CD4-positive, alpha-beta T cell treated with Interleukin-12 subunit alpha and Interleukin-12 subunit beta, for 1 hour (primary cell): ENCODE measurements at places on chromosomes 5 and 9.
A peak's percentile ranks its signal among the peaks of the same experiment; 100 is the strongest.

DNA sequence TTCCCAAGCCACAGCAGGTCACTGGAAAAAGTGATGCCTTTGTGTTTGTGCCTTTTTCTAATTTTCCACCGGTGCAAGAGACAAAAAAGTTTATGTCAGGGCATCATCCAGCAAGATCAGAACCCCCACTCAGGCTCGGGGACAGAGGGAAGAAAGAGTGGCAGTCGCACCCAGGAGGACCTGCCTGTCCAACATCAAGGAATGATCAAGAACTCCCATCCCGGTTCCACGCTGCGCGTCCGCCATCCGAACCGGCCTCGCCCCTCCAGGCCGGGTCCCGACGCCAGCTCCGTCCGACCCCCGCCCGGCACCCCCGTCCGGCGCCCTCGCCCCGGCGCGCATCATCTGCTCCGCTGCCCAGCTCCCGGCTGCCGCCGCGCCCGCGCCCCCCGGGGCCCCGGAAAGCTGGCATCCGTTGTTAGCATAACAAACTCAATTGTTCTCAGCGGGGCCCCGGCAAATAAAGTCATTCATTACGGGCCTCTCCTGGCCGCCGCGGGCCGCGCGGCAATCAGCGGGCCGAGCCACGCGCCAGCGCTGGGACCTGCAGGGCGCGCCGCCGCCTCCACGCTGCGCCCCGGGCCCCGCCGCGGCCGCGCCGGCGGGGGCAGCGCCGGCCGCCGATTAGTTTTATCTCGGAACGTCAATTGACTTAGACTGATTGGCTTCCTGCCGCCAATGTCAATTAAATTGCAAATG is 48.1 kb downstream of the PAX5 start:
- no peak for DNase-seq

DNA sequence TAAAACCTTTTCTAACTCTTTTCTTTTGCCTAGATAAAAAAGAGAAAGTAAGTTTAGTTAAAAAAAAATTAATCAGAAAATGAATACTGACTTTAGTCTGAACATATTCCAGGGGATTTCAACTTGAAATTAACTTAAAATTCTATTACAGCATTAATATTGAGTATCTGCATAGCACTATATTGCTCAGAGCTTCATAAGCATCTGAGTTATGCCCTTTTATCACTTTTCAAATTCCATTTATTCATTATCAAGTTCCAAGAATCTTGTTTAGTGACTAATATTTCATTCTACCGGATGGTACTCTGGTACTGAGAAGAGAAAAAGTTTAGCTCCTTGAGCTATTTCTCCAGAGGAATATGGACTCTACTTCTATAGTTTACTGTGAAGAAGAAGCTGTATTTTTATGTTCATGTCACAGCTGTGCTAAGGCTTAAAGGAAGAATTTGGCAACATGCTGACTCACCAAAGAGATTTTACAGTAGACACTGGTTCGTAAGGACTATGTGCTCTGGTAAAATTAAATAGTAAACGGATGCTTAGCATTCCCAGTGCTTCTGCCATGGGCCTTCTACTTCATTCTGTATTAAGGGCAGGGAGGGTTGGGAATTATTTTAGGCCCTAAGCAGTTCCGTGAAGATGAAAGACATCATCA is 285.2 kb upstream of the SEMA6A start:
- no peak for DNase-seq

DNA sequence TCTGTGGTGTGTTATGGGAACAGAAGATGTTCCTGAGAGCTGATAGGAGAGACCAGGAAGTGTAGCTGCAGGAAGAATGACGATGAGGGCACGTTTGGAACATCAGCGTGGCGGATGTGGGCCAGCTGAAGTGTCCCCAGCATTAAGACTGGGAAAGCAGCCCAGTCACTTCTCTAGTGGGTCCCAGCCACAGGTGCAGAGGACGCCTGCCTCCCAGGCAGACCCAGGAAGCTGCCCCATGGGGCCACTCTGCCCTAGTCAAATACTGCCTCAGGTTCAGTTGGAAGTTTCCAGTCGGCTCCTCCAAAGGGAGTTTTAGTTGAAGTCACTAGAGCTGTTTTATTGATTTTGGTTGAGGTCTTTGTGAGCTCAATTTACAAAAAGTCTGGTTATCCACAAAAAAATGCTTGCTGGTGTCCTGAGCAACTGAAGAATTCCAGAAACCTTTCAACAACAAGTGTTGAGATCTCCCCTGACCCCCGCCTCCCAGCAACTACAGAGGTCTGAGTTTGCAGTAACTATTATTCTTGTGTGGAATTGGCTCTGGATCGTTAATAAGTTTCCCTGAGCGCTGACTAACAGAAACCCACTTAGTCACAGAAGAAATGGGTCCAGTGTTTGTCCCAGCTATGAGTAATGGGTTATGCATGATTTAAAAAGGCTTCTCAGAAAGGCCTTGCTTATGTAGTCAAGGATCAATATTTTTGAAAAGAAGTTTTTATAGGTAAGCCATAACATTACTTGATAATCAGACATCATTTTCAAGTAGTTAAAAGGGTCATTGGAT is 294.1 kb downstream of the FANCC start:
- no peak for DNase-seq

GRCh38 chr9:93079371-93079770 is 16.6 kb upstream of the CARD19 start:
- no peak for DNase-seq

GRCh38 chr5:43592363-43592762 is 10.6 kb upstream of the NNT start:
- no peak for DNase-seq

DNA sequence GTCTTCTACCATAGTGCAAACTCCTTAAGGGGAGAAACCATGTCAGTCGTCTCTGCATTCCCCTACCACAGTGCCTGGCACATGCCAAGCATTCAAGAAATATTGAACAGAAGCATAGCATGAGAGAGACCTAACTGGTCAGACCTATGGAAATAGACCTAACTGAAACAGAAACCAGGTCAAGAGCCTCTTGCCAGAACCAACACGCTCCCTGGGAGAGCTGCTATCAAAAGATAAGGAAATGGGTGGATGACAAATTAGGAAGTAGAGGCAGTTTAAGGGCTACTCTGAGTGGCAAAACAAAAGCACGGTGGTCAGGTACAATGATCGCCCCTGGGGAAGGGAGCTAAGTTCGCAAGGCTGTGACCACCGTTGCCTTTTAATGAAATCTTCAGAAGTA is 66.0 kb upstream of the SMIM15 start:
- DNase-seq = no peak

DNA sequence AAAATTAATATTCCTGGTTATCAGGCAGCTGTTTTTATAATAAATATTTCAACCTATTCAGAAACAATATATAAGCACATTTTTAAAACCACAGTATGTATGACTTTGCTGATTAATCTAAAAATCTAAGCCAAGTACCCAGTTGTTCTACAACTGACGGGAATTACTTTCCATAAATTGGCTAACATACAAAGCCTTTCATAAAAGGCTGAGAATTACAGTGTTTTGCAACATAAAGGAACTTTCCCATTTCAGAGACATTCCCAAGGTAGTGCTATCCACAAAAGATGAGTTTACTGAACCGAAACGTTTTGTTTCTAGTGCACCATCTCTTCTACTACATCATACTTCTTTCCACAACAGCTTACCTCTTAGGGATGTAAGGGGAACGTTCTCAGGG is 7.2 kb downstream of the RNF145 start:
- no peak for DNase-seq

GRCh38 chr9:133848471-133849109 is 110.4 kb upstream of the SARDH start:
- no peak for DNase-seq

GRCh38 chr5:164958688-164959087 is 1453.3 kb downstream of the MAT2B start:
- DNase-seq = no peak

DNA sequence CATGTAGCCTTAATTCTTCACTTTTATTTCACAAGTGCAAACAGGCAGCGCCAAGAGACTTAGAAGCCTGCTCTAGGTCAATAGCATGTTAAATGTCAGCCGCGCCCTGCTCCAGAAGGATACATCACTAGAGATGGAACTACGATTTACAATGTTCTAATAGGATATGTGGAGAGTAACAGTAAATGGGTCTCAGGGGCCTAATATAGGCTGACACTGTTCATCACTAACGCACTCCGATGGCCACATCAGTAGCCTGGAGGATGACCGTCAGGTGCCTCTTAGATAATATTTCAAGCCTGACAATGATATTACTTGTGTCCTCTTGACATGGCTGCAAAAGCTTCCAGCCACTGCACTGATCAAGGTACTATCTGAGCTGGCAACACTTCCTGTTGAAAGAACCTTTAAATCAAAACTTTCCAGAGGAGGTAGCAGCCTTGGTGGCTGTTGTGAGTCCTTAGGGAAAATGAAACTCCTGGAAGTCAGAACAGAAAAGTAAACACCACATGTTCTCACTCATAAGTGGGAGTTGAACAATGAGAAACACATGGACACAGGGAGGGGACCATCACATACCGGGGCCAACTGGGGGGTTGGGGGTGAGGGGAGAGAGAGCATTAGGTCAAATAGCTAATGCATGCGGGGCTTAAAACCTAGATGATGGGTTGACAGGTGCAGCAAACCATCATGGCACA is 35.0 kb downstream of the PTTG1 start:
- DNase-seq = no peak

DNA sequence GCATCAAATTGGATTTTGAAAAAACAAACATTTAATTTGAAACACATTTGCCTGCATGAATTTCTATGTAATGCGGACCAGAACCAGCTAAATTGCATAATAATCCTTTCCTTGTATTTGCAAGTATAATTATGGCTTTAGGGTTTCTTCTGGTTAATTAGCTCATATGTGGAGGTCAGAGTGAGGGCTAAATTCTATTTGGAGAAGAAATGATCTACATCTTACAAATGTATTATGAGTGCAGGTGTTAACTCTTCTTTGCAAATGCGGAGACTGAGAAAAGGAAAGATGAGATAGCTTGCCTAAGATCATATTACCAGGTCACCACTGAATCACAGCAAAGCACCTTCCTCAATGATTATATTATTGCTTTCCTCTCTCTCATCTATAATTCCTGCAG is 194.7 kb downstream of the CDH9 start:
- DNase-seq = no peak

DNA sequence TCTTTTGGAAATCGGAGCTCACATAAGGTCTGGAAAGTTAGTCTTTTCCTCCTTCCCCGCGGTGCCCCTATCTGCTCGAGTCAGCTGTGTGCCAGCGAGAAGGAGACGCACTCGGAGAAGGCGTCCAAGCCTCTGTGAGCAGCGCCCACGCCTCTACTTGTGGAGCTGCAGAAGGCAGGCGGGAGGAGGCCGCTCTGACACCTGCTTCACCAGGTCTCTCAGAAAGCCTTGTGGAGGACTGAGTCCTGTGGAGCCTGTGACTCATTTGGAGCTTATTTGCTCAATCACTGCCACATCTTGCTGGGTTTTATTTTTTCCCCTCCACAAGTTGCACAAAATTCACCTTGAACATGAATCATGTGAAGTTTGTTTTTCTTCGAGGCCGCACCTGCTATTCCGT is 117.5 kb downstream of the IRX2 start:
- DNase-seq = no peak

- no peak for DNase-seq
These were observed 190.4 kb upstream of the GAS1 start for GRCh38 chr9:87137718-87138117.

- no peak for DNase-seq
These were observed 2.9 kb upstream of the C7 start for GRCh38 chr5:40906351-40906751.

DNA sequence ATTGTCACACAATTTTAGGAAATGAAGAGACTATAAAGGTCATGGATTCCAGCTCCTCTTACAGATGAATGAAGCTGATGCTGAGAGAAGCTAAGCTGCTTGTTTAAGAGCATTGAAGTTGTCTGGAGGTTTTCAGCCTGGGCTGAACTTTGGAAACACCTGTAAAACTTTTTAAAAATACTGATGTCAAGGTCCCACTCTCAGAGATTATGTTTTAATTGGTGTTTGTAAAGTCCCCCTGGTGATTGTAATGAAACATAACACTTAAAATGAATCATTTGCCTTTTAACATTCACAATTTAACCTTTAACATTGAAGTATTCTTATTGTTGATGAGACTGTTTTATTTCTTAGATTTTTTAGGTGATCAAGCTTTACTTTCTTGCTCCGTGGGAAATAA is 16.4 kb downstream of the RAD23B start:
- DNase-seq = peak; percentile 13

DNA sequence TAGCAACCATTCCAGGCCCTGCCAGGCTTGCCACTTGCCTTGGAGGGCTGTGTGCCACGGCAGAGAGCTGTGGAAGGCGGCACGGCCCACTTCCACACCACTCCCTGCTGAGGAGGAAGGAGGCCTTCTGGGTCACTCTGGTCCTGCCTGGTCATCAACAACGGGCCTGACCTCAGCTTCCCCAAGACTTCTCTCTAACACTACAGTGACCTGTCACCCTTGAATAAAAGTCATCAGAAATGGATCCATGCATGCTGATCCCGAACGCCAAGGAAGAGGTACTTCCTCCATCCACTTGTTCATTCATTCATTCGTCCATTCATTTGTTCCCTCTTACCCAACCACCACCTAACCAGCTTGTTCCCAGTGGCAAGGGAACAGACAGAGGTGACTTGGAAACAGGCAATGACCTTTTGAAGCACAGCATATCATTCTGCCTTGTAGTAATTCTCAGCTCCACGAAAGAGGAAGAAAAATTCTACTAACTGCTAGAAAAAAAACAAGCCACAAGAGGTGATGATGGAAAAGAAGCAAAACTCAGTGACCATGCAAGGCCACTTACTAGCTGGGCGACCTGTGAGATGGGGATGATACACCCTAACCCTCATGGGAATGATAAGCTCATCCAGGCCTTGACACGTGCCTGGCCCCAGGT is 58.6 kb downstream of the STK10 start:
- no peak for DNase-seq

DNA sequence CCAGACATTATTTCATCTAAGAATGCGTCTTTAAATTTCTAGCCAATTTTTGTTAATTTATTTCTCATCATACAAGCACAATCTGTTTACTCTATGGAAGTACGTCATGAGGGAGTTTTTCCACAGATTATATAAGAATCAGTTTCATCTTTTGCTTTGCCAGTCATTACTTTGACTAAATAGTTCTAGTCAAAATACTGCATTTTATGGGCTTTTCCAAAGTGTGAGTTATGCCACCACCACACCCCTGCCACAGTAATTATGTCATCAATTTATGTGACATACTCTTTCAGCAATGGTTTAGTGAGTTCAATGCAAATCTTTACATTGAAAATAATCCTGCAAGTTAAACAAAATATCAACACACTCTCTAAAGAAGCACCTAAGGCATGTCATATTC is 2.0 kb downstream of the RIMOC1 start:
- no peak for DNase-seq
